ENCODE measurements at places on chromosomes 12 and 14.

GRCh38 chr14:104822821-104823615 is 22.1 kb downstream of the ZBTB42 start:
- no peak for DNase-seq

GRCh38 chr14:81366214-81366613 is 33.9 kb downstream of the STON2 start:
- no peak for DNase-seq

DNA sequence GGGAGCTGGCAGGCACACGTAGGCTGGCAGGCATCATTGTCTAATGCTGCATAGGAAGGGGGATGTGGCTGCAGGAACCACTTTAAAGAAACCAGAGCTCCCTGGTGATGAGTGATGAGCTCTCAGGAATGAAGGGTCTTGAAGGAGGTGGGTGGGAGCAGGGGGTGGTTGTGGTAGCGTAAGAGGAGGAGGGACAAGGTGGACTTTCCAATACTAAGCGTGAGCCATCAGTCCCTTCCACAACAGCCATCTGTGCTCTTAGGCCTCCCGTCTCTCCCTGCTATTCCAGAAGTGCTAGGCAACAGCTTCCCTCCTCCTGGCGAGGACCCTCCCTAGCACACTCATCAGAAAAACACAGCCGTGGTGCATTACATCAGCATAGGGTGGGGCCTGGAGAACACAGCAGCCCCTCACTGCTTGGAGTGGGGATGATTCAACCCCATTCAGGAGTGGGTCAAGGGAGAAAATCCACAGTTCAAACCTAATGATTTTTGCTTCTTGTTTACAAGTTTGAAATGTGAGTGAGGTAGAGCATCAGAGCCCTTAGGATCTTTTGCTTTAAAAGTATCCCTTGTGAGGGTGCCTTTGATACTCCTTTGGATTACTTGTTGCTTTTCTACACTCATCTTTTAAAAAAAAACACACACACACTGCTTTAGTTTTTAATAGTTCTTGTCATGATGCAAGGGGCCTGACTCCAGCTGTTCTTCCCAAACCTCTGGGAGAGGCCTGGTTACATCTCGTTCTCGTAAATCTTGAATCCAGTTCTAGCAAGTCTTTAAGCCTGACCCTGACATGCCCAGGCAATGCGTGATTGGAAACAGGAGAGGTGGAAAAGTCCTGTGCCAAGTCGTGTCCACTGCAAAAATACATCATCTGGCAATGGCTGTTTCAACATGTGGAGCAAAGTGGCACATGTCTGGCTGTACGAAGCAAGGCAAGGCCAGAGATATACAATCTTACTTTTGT is 356.4 kb upstream of the DDHD1 start:
- no peak for DNase-seq

- no peak for DNase-seq
Measured at GRCh38 chr14:52095336-52095735, 26.5 kb upstream of the NID2 start.

- no peak for DNase-seq
Measured at GRCh38 chr12:7131502-7131866, 1.3 kb downstream of the CLSTN3 start.

- DNase-seq: no peak
Measured at GRCh38 chr12:47841501-47841900, 21.8 kb upstream of the HDAC7 start.

DNA sequence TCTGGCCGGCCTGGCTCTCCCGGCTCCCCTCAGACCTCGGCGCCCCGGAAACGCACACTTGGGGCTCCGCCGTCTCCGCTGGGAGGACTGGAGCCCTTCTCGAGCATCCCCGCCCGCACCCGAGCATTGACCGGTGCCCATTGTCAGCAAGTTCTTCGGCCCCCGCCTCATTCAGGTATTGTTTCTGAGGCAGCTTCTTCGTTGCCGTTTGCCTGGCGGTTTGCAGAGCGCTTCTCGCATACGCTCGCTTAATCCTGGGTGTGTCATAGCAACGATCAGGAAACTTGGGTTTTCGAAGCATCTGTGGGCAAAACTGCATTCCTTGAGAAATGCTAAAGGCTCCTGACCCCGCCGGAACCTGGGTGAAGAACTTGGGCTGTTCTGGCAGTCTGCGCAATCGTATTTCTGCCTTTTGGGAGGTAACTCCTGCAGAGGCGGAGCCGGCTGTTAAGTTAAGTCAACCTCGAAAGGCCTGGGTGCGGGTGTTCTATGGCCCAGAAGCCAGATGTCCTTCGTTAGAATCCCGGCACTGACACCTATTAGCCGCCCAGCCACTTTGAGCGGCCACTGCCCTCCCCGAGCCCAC is 518 bp downstream of the GSKIP start:
- DNase-seq: no peak

DNA sequence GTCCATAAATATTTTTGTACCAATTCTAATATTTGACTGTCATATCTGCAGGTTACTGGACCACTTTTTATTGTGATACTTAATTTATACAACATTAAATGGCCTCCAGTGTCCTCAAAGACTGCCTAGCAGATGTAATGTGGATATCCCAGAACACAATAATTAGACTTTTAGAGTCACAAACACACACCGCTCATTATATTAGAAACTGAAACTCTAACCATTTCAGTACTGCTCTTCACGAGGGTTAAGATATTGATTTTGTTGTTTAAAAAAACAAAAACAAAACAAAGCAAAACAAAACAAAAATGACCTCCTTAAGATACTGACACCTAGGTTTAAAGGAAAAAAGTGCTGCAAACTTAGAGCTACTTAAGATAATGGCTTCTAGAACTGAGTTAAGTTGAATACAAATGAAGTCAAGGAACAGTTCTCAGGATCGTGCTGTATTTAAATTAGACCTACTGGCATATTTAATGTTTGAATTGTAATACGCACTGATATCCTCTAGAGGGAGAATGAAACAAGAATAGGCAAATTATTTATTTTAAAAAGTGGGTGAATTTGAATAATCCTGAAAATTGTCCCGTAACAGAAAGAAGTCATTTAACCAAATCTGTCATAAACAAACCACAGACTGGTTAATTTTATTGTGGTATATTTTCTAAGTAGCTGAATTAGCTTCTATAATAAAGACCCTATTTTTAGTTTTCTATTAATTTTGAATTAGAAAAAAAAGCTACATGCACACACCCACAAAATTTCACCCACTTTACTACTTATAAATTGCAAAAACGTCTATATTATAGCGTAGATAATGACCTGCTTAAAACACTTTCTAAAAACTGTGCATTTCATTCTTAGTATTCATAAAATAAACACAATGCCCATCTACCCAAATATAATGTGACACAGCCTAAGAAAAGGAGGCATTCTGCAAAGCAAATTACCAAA is 395.2 kb upstream of the DCN start:
- DNase-seq: no peak

GRCh38 chr14:106879241-106879640 is 1352.9 kb downstream of the TMEM121 start:
- DNase-seq: no peak

DNA sequence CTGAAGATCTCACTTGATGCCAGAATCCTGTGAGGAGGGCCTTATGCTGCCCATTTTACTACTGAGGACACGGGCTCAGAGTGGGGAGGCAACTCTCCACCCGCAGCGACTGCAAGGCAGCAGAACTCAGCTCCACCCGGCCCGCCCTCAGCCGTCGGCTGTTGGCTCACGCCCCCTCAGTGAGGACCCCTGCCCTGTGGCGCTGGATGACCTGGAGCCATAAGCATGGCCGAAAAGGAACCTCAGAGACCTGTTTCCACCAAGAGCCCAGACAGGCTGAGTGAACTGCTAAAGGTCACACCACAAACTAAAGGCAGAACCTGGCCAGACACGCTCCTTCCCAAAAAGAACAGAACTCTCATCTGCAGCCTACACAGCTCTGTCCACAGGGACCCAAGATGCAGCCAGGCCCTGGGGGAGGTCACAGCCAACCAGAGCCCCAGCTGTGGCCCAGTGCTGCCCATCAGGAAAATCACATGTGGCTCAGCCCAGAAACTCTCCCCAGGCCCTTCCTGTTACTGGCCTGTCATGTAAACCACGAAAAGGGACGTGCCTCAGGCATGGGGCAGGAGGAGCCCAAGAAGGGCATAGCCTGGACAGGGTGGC is 32.8 kb downstream of the CCNK start:
- no peak for DNase-seq

- no peak for DNase-seq
Measured at GRCh38 chr14:27079716-27080115, 481.9 kb upstream of the NOVA1 start.

DNA sequence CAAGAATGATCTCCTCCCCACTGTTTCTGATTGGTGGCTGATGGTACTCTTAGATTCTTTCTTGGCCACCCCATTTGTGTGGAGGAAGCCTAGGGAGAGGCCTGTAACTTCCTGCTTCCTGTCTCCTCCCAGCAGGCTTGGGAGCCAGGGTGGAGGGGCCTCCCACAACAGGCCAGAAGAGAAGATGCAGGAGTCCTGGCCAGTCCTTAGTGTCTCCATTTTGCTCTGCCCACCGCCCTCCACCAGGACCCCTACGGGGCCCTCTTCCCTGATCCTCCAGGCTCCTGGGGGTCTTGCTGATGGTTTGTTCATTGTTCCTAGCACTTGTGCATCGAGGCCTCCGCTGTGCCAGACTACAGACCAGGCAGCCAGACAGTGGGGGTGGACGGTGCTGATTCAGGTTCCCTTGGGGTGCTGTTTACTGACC is 6.8 kb downstream of the TSPAN9 start:
- no peak for DNase-seq

GRCh38 chr12:93847517-93848474 is 170.6 kb downstream of the CRADD start:
- peak; percentile 35 for DNase-seq

DNA sequence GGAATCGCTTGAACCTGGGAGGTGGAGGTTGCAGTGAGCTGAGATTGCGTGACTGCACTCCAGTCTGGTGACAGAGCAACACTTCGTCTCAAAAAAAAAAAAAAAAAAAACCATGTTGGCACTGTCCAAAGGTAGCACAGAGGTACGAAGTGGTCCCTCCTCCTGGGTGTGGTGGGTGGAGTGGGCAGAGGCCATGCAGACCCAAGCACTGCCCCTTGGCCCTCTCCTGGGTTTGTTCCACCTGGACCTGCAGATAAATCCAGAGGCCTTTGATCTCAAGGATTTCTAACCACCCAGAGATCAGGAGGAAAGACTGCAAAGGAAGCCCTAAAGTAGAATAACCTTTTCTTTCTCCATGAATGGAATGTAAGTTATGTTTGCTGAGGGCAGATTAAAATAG is 8.7 kb upstream of the GALNT6 start:
- no peak for DNase-seq

DNA sequence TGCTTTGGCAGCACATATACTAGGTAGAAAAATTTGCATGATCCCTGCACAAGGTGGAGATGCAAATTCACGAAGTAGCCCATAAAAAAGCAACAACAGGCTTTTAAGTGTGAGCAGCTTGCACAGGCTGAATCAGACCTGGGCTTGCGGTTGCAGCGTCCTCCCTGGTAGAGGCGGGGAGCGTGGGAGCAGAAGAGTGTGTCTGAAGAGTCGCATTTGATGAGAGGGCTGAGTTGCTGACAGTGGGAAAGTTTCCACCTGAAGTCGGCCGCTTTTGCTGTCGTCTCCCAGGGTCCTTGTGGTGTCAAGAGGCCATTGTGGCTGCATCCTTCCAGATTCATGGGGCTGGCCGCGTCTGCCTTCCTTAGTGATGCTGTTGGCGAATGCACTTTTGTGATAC is 6.2 kb downstream of the AACS start:
- DNase-seq: no peak

- DNase-seq: no peak
Measured at GRCh38 chr12:49872381-49872780, 29.5 kb upstream of the BCDIN3D start.

- DNase-seq: no peak
Measured at GRCh38 chr12:32451816-32452215, 52.5 kb downstream of the FGD4 start.

- DNase-seq: no peak
Measured at GRCh38 chr12:97398704-97399103, 63.9 kb upstream of the RMST start.
